ENCODE measurements at places on chromosomes 3 and 15. TPM values are rescaled to one million over a fixed set of nuclear protein-coding genes. Genes with fewer than 3 reads are reported as not detected.
A peak's percentile ranks its signal among the peaks of the same experiment; 100 is the strongest.

GRCh38 chr15:98174286-98174685 lies 213.8 kb downstream of the ARRDC4 start:
- no peaks in the 10 kb centered on the region for H3K27me3 ChIP-seq
- DNase-seq = peak; percentile 44
- peaks cover 3% of the 10 kb centered on the region for H3K4me1 ChIP-seq
- H3K27ac ChIP-seq = no peak overlapping the region

GRCh38 chr3:190209533-190209932 lies 88.8 kb upstream of the P3H2 start:
- no peak overlapping the region for H3K27ac ChIP-seq
- no peaks in the 10 kb centered on the region for H3K27me3 ChIP-seq
- DNase-seq = no peak
- H3K36me3 ChIP-seq = no peaks in the 10 kb centered on the region

DNA sequence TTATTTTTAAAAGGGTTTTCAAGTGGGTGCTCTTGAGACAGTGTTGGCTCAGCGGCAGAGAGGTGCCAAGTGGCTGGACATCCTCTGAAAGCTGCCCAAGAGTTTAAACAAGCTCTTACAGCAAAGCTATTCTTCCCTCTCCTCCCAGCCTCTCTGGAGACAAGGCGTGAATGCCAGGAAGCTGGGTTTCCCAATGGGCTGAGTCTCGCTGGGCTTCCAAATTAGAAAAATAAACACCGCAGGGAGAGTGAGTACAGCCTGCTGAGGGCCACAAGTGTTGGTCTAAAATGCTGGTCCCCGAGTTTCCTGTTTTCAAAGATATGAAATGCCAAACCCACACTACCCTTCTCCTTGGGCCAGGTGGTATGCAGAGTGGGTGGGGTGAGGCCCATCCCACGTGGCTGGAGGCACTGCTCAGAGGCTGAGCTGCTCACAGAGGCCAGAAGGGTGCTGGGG lies 36.4 kb downstream of the ZDHHC3 start:
- no peaks in the 10 kb centered on the region for H3K36me3 ChIP-seq
- DNase-seq = no peak
- no peaks in the 10 kb centered on the region for H3K27me3 ChIP-seq
- no peaks in the 10 kb centered on the region for H3K4me1 ChIP-seq

- H3K27ac ChIP-seq = no peak within 1 kb of the TSS
- peaks cover 6% of the 10 kb centered on the region for H3K4me1 ChIP-seq
- peak within 1 kb of the TSS; percentile 56 for H3K4me3 ChIP-seq
- H3K36me3 ChIP-seq = no peaks in the 10 kb centered on the region
- peak; percentile 58 for DNase-seq
These were observed at the start of gene LTF for GRCh38 chr3:46464326-46465195. LTF (minus strand) TSS chr3:46464905; CDS start chr3:46464867, 38 bp downstream.

GRCh38 chr15:65751431-65751830 lies 40.7 kb downstream of the DENND4A start:
- H3K4me3 ChIP-seq = no peak overlapping the region
- H3K4me1 ChIP-seq = no peaks in the 10 kb centered on the region
- H3K27me3 ChIP-seq = no peaks in the 10 kb centered on the region

The KIF23 gene
- 77.4 TPM for total RNA-seq

The MUC13 gene
- not detected for total RNA-seq

GRCh38 chr15:75455424-75455981 lies 4.0 kb upstream of the SIN3A start:
- H3K27me3 ChIP-seq = no peaks in the 10 kb centered on the region
- peaks cover 1% of the 10 kb centered on the region for H3K4me1 ChIP-seq
- peak overlapping the region; percentile 93 for H3K4me3 ChIP-seq
- no peaks in the 10 kb centered on the region for H3K36me3 ChIP-seq
- DNase-seq = peak; percentile 91
- H3K27ac ChIP-seq = peak overlapping the region; percentile 70

DNA sequence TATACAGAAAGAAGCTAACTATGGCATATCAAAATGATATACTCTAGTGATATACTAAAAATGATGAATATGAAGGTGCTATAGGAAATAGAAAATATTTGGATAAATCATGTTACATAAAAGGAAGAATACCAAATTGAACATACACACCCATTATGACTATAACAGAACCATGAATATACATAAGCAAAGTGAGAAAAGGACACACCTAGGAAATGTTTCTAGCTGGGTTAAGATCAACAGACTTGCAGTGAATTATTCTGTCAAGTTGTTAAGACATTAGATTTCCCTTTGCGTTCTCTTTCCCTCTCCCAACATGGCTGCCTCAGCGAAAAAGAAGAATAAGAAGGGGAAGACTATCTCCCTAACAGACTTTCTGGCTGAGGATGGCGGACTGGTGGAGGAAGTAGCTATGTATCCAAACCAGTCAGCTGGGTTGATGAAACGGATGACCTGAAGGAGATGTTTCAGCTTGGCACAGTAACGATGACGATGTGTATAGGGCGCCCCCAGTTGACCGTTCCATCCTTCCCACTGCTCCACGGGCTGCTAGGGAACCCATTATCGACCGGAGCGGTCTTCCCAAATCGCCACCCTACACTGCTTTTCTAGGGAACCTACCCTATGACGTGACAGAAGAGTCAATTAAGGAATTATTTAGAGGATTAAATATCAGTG lies 20.2 kb upstream of the PARP14 start:
- no peaks in the 10 kb centered on the region for H3K4me1 ChIP-seq
- no peaks in the 10 kb centered on the region for H3K27me3 ChIP-seq
- H3K4me3 ChIP-seq = no peak overlapping the region
- DNase-seq = peak; percentile 78

The GFM1 gene
- total RNA-seq = 45.3 TPM

The THAP10 gene
- total RNA-seq = 3.4 TPM

The CTXN2 gene
- total RNA-seq = not detected
